ENCODE measurements at places on chromosomes 7 and 10.
A peak's percentile ranks its signal among the peaks of the same experiment; 100 is the strongest.

DNA sequence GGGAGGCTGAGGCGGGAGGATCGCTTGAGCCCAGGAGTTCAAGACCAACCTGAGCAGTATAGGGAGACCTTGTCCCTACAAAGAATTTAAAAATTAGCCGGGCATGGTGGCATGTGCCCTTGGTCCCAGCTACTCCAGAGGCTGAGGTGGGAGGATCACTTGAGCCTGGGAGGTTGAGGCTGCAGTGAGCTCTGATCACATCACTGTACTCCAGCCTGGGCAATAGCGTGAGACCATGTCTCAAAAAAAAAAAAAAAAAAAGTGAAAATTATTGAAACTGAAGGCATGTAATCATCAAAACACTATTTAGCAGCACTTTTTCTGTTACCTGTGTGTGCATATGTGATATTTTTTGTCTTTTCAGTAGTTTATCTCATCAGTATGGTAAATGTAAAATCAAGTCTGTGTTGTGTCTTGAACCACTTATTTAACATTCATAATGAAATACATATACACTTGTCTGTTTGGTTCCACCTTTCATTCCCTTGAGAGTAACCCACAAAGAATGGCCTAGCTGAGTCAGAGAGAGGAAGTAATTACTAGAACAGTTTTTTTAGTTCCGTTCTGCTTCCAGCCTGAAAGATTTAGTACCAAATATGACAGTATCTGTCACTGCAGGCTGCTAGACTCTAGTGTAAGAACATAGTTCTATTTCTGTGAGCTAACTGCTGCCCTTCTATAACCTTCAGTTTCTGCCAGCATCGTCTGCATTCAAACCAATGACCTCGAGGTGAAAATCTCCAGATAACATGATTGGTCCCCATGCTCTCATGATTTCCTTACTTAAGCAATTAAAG, 68.6 kb downstream of the MMRN2 start:
- DNase-seq: no peak

DNA sequence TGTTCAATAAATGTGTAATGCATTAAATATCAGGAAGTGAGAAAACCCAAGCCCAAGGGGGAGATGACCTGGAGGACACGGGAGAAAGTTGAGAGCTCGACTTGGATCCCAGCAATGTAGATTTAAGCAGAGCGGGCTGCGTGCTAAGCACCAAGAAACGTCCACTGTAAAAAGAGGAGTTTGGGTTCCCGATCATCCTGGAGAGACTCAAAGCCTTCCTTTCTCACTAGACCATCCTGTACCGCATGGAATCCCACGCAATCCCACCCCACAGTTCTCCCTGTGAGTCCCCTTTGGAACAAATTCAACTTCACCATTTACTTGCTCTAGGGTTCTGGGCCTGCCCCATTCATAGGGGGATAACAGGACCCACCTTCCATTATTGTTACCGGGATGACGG, 2.4 kb downstream of the TRPV6 start:
- DNase-seq: no peak

DNA sequence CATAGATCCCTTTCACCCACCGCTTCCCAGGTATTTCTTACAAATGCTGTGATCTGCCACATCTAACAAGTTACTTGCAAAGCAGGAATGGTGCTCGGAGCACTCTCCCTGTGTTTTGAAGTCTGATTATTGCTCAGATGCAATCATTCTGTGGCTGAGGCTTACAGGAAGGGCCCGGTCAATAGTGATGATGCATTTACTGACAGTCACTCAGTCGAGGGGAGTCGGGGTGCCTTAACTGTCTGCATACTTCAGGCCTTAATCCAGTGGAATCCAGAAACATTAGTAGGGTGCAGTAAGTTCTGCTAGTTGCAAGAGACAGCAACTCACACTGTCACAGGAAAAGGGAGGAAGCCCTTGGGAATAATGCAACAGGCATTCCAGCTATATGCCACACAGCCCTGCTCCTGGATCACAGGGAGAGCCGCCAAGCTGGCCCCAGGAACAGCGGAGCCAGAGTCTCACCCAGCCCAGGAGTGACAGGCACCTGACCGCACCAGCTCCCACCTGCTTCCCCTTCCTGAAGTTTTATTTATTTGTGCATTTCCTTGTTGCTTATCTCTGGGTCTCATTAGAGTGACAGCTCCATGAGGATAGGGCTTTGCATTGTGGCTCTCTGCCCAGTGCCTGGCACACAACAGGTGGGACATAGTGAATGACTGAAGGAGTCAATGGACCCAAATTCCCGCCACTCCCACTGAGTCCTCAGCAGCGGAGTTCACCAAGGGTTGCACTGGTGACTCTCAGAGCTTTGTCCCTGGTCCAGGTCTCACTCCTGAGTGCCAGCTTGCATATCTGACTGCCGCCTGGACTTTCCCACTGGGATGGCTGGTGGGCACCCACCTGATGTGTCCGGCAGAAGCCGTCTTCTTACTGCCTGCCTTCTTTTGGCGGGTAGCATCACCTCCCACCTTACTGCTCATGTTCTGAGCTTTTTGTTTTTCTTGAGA, 212.5 kb upstream of the SH2B2 start:
- no peak for DNase-seq

GRCh38 chr7:65971021-65971420, 11.0 kb downstream of the GUSB start:
- DNase-seq: no peak

DNA sequence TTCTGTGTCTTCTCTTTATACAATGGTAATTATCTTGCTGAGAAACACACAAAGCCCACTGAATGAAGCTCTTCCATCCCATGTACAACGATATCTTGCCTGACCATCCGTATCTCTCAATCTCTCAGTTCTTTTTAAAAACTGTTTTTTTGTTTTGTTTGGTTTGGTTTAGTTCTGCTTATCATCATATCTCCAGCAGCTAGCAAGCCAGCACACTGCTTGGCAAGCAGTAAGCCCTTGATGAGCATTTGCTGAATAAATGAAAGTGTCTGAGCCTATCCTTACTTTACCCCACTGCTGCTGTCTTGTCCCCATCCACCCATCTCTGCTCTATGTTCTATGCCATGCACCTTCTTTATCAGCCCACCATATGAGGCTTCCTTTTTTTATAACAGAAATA, 34.2 kb downstream of the ITGB1 start:
- DNase-seq: no peak

DNA sequence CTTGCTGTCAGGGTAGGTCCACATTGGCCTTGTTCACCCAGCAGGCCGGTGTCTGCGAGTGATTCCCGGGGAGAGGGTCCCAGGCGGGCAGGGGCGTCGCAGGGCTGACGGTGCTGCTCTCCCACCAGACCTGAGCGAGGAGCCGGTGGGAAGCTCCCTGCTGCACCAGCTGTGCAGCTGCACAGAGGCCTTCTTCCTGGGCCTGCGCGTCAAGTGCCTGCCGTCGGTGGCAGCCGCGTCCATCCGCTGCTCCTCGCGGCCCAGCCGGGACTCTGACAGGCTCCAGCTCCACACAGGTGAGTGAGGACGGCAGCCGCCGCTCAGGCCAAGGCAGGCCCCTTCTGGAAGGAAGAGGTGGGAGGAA, 14.6 kb downstream of the AMZ1 start:
- no peak for DNase-seq

DNA sequence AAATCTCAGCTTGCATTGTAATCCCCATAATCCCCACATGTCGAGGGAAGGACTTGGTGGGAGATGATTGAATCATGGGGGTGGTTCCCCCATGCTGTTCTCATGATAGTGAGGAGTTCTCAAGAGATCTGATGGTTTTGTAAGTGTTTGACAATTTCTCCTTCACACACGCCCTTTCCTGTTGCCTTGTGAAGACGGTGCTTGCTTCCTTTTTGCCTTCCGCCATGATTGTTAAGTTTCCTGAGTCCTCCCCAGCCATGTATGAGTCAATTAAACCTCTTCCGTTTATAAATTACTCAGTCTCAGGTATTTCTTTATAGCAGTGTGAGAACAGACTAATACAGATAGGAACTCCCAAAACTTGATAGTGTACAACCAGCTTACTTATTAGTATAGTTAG, 98.6 kb downstream of the CREM start:
- no peak for DNase-seq

GRCh38 chr7:98870121-98870651, 372 bp upstream of the TMEM130 start:
- DNase-seq: peak; percentile 80

GRCh38 chr10:70362328-70362727, 20.1 kb downstream of the LRRC20 start:
- DNase-seq: no peak

DNA sequence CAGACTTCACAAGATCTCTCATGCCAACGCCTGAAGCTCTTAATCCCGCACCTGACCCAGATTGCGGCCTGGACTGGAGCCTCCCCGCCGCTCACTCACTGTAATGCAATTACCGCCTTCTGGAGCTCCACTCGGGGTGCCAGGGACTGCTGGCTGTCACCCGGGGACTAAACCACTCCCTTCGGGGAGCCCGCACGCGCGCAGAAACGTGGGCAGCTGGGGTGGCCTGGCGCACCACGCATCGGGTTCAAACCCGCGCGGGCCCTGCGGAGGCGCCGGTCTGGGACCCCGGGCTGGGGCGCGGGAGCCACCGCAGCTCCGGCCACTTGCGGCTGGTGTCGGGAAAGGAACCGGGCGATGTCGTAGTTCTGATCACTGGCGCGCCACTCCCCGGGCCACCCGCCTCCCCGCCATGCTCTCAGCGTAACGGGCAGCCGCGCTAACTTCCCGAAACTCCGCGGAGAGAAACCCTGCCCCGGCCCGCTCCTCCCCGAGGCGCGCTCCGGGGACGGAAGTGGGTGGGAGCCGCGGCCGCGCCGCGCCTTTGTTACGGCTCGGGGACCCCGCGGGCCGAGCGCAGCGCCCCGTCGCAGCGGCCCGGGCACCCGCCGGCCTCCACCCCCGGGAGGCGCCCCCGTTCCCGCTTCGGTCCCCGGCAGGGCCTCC, 100.3 kb upstream of the SVIL start:
- peak; percentile 66 for DNase-seq

DNA sequence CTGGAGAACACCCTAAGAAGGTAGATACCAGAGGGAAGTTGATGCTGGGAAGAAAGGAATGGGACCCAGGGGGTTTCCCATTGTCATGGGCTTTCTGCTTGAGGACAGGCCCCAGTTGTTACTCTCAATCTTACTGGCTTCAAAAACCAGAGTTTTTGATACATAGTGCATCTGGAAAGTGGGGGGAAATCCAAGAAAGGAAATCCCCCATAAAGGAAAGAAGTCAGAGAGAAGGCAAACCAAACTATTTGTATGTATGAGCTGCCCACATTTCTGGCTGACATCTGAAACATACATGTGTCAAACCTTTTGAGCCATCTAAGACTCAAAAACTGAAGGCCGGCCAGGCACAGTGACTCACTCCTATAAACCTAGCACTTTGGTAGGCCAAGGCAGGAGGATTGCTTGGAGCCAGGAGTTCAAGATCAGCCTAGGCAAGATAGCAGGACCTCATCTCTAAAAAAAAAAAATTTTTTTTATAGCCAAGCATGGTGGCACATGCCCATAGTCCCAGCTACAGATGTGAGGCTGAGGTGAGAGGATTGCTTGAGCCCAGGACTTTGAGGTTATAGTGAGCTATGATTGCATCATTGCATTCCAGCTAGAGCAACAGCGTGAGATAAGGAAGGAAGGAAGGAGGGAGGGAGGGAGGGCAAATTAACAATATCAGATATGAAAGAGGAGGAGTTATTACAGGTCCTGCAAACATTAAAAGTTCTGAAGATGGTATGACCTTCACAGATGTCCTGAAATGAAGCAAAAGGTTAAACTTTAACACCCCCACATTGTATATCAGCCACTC, 6.7 kb upstream of the COA1 start:
- DNase-seq: peak; percentile 52
